HCT116 (cell line): ENCODE measurements at places on chromosomes 2 and 18.

- no peak for DNase-seq
Observed at GRCh38 chr2:241224018-241224850, 35.8 kb downstream of the ANO7 start.

- DNase-seq: no peak
Observed at GRCh38 chr2:88003074-88003755, 13.1 kb downstream of the RNU2-63P start.

DNA sequence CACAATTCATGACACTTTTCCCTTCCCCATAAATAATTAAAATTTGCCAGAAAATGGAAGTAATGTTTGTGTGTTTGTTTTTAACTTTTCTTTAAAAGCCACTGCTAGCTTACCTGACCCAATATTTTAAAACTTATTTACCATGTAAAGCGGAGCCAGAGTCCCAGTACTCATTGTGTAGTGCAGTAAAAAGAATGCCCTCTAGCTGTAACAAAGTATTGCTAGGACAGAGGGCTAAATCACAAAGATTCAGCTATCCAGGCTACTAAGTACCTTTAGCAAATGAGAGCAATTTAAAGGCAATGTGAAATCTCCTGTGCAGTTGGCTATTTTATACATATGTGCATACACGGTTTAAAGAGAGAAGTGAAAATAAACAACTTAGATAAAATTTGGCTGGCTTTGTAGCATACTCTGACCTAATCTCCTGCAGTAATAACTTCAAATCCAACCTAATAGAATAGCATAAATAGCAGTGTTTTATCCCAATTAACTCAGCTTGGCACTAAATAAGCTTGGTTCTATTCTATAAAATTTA lies 997.4 kb upstream of the PIK3C3 start:
- DNase-seq: no peak

DNA sequence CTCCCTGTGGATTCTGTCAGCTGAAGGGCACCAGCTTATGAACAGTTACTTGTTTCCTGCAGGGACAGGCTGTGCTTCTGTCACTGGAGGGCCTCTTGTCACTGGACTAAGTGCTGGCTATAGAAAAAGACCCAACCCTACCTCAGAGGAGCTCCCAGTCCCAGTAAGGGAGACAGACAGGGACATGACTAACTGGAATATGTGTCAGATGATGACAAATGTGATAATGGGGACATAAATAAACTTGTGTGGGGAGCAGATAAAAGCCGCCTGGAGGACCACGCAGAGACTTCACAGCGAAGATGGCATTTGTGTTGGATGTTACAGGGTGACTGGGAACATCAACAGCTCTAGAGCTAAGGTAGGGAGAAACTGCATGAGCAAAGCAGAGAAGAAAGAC lies 95.0 kb downstream of the MAPRE2 start:
- DNase-seq: no peak

- no peak for DNase-seq
Observed at GRCh38 chr18:48762836-48763718, 187.7 kb downstream of the SMAD7 start.

DNA sequence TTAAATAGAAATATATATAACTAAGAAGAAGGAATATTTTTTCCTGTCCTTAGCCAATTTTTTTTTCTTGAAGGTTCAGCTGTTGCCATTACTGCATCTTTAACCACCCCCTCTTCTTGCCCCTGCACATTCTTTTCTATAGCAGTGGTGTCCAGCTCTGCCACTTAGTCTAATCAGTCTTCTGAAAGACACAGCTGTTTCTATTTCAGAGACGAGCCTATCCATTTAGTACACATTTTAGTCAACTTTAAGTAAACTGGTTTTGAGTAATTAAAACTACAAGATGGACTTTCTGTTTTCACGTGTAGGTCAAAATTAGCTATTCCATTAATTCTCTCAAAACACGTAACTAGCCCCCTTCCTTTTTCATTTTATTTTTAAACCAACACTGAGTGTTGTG lies 21.0 kb downstream of the SPOPL start:
- DNase-seq: no peak

GRCh38 chr2:152701198-152701597 lies 16.1 kb downstream of the PRPF40A start:
- no peak for DNase-seq

DNA sequence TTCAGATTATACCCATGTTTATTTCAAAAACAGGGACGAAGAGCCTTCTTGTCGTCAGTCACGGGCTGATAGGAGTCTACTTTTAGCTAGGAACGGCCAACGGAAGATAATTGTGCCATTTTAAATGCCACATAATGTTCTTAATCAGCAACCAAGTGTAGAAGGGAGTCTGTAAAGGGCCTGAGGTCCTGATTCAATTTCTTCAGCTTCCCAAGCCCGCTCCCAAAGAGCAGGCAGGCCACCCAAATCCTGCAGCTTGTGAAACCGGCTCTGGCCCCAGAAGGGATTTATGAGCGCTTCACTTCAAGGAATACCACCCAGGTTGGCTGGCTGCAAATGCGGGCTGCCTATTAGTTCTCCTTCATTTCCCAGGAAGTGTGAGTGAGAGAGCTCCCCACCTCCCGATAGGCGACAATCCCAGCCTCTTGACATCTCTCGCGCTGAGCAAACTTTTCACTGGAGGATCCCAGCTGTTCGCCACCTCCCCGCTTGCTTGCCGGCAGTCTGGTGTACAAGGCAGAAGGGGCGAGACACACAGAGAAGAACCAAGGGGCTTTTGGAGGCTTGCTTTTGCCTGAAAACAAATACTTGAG lies 272.9 kb downstream of the CDH20 start:
- no peak for DNase-seq

DNA sequence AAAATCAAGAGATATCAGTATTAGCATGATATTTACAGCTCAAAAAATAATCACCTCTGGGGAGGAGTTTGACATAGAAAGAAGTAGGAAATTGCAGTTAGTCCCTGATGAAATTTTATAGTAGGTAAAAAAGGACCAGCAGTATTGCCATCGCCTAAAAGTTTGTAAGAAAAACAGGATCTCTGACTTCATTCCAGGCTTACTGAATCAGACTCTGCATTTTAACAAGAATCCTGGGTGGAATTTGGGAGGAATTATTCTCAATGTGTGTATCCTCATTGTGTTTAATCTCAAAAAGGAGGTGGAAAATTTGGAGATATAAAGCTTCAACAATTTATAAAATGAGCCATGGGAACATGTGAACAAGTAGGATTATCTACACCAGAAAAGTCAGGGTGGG lies 31.2 kb upstream of the STAT1 start:
- no peak for DNase-seq

DNA sequence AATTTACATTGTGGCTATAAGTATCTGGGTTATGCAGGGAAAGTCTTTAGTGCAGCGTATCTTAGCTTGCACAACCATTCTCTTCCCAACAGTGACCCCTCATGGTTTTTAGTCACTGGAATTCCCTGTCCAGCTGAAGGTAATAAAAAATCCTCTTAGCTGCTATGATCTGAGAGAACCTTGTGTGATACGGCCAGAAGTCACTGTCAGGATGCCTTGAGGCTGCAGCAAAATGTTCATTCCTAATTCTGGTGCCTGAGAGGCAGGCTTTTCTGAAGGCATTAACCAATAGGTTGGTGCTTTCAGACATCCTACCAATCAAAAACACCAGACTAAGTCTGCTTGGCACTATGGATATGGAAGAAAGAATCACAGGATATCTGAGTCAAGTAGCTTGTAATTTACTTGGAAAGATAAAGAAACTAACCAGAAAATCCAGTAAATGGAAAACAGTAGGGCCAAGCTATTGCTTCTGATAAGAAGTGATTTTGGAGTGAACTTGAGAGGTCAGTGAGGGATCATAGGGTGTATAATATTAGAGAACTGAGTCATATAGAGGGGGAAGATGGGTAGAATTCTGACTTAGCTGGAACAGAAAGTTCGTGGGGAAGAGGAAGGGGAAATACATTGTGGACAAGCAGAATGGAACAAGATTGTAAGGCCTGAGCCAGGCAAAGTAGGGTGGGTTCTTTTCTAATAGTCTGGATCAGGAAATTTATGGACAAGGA lies 89.0 kb upstream of the SLC14A2 start:
- no peak for DNase-seq

DNA sequence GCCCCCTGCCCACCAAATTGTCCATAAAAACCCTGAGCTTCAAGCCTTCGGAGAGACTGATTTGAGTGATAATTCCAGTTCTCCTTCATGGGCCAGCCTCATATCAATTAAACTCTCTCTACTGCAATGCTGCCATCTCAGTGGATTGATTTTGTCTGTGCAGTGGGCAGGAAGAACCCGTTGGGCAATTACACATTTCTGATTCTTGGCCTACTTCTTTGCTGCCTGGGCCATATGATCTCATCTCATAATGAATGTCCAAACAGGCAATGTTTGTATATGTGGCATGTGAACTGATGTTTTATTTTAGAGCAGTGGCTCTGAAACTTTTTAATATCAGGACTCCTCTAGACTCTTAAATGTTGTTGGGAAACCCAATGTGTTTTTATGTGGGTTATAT lies 101.2 kb upstream of the SLC38A11 start:
- no peak for DNase-seq

- no peak for DNase-seq
Observed at GRCh38 chr18:48542513-48543181, 3.8 kb downstream of the CTIF start.
